ENCODE measurements at places on chromosomes 2 and 18.

DNA sequence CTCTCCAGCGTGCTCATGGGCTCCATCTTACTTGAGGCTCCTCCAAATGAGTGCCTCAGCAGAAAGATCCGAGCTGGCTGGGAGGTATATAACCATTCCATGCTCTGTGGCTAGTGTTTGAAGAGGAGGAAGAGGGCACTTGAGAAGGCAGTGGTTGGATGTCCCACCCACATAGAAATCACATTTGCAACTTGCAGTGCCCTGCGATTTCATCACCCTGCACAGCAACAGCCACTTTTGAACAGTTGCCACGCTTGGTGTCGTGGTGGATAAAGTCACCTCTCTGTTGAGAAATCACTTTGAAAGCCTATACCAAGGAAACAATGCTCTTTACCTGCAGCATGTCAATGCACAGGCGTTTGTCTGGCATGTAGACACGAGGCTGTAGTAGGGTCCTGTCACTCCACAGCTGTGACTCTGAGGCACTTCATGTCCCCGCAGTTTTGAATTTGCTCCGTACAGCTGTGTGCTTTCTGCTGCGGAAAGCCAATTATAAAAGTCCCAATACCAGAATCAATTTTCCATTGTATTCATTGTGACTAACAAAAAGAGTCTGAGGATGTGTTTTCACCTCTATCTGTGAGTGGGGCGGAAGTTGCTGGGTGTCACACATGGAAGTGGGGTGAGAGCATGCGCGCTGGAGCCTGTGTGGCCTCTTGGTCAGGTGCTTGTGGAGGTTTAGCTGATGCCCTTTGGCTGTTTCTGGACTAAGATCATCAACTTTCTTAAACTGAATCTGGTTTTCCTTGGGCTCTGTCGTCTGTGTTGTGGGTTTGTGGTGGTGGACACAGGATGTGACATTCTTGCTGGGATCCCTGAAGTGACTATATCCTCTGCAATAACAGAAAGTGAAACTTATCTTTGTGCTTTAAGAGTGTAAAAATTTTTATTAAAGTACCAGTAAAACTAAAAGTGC, 2.8 kb downstream of the CNDP2 start:
- peak; percentile 79 for DNase-seq

DNA sequence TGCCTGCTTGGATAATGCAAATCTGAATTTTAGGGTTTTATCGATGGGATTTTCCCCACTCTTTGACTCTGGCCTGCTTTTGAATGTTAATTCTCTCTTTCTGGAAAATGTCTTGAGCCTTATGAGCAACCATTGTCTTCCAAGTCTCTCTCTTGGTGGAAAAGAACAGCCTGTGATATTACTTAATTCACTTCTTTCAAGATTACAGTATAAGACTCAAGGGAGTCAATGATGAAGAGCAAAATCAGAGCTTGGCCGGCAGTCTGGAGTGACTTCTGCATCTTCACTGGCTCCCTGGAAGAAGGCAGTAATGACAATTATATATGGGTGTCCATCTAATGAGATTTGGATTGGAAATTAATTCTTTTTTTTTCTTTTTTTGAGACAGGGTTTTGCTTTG, 122.9 kb upstream of the ZEB2 start:
- DNase-seq, result no peak

GRCh38 chr2:207416111-207416510, 113.7 kb upstream of the CREB1 start:
- DNase-seq, result no peak

- DNase-seq, result no peak
Observed at GRCh38 chr2:32061973-32062861, 1.1 kb upstream of the SPAST start.

- DNase-seq, result no peak
Observed at GRCh38 chr18:2879889-2880288, 33.1 kb downstream of the EMILIN2 start.

GRCh38 chr18:48924630-48925490, 25.9 kb downstream of the SMAD7 start:
- DNase-seq, result no peak

GRCh38 chr2:60547841-60548240, 5.6 kb downstream of the BCL11A start:
- DNase-seq, result no peak

DNA sequence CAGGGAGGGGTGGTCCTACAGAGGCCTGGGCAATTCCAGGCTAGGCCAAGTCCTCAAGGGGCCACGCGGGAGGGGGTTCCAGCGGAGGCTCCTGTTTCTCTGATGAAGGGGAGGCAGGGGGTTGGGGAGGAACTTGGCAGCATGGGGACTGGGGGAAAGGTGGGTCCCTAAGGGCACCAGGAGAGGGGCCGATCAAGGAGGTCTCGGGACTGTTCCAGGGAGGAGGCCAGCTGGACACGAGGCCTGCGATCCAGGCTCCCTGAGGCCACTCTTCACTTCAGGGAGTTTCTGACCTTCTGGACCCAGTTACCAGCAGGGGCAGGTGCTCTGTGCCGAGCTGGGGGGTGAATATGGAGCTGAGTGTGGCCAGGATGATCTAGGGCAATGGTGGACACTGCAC, 71.5 kb downstream of the ASB1 start:
- DNase-seq, result no peak

- DNase-seq, result no peak
Observed at GRCh38 chr18:44510390-44510789, 170.3 kb upstream of the SETBP1 start.

- DNase-seq, result no peak
Observed at GRCh38 chr2:120936476-120937334, 201.0 kb downstream of the GLI2 start.

DNA sequence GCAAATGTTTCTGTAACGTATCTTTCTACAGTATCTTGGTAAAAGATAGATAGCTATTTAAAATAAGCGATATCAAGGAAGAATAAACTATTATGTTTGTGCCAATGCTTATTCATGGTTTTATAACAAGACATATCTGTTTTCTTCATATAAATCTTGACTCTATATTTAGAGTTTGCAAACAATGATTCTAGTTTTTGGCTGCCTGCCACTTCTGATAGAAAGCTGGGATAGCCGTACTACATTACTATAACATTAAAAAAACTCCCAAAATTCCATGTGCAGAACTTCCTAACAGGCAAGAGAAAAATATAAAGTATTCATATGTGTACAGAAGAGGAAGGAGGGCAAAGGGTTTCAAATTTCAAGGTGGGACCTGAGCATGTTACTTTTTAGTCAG, 985.0 kb downstream of the BCL11A start:
- no peak for DNase-seq

DNA sequence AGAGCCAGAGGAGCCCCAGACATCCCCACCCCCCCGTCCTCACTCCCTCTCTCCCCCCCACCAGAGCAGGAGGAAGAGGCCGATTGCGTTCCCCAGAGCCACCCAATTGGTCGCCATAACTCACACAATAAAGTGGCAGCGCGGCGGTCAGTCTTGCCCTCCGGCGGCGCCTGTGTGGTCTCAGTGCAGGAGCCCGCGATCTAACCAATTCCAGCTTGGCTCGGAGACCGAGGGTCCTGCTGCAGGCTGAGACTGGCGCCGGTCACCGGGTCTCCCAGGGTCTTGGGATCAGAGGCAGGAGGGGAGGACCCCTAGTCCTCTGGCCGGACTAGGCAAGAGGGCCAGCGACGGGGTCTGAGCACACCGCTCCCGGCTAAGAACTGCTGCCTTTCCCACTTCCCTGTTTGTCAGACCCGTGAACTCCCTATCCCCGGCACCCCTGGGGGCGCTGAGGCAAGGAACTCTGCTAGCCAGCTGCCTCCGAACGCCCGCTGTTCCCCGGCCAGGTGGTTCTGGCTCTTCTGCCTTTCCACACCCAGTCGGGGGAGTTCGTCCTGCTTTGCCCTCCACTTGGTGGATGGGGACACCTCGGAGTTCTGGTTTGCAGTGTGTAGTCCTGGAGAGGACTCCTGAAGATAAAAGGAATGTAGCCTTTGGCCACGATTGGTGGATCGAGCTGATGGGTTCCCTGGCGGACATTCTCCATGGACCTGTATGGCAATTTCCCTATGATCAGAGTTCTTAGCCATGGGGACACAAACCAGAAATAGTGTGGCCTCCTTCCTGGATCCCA, 1.0 kb upstream of the HOXD12 start:
- DNase-seq, result no peak

DNA sequence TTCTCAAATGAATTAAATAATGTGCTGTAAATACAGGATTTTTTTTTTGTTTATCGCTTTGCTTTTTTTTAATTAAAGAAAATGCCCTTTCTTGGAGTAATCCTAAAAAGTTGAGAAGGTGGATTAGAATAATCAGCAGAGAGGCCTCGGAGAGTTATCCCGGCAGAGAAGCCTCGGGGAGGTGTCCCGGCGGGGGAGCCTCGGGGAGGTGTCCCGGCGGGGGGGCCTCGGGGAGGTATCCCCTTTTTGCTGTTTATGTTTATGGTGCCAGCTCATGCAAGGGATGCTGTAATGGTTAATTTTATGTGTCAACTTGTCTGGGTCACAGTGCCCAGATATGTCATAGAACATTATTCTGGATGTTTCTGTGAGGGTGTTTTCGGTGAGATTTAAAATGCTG, 263.0 kb upstream of the TRIB2 start:
- no peak for DNase-seq

DNA sequence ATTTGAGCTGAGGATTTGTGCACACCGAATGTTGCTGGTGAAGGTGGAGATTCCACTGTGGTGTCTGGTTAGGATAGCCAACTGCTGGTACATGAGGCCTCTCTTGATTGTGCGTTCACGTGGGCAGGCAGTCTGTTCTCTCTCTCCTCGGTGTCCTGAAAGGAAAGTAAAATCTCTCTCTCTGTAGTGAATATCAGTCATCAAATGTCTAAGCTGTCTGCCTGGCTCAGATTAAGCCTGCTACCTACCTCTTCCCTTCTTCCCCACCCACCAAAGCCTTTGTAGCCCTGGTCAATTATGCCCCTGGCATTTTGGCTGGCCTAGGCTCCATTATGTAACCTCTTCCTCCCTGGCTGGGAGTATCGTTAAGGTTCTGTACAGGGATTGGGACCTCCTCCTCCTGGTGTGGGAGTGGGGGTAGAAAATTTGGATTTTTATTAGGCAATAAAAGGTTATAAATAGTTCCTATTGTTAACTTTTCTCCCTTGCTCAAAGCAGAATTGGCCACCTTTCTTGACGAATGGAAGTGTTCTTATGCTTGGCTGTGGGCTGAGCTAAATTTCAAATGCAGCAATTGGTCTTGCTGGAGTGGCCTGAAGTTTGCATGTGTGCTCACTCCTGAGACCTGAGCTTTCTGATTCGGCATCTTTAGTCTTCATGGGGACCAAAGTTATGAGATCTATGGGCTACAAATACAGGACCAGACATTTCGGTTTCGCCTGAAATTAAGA, 148.8 kb downstream of the WDSUB1 start:
- no peak for DNase-seq

- no peak for DNase-seq
Observed at GRCh38 chr2:26575836-26576564, 65.2 kb downstream of the CIB4 start.

DNA sequence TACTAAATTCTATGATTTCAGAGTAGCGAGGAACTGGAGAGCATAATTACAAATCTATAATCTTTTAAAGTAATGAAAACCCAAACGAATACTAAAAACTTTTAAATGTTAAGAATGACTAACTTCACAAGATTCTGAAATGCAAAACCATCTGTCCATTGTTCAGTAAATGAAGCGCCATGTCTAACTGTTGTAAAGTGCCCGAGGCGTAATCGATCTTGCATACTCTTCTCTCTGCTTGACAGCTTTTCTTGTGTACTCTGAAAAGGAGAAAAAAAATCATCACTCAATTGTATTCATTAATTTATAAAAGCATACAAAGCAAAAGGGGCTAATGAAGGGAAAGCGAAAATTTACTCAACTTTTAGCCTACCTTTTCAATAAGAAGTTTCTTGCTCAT, 111.0 kb downstream of the TLK1 start:
- no peak for DNase-seq

DNA sequence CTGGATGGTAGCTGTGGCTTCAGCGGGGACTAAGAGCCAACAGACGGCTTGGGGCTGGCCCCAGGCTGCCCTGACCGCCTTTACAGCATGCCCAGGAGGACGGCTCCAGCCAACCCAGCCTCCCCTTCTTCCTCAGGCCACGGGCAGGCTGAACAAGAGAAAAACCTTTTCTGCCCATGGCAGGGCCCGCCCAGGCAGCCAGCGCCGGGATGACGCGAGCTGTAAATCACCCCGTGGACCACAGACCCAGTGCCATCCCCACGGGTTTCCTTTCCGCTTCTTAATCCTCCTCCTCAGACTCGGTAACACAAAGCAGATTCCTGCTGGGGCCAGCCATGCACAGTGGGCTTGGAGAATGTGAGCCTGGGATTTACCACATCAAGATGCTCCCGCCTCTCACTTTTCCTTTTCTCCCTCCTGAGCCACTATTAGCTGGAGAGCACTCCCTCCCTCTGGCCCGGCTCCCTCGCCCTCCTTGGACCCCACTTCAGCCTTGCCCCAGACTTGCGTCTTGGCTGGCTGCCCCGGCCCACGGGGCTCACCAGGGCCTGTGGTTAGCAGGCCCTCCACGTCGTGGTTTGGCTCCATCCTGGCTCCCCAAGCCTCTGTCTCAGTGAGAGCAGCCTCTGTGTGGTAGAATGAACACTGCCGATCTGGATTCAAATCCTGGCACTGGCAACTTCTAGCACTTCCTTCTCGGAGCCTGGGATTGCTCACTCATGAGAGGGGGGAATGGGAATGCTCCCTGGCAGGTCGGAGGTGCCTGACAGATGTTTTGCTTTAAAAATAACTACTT, 31.4 kb downstream of the ATOH8 start:
- DNase-seq, result no peak
